T-helper 2 cell (primary cell): ENCODE measurements at places on chromosomes 6 and 20.

DNA sequence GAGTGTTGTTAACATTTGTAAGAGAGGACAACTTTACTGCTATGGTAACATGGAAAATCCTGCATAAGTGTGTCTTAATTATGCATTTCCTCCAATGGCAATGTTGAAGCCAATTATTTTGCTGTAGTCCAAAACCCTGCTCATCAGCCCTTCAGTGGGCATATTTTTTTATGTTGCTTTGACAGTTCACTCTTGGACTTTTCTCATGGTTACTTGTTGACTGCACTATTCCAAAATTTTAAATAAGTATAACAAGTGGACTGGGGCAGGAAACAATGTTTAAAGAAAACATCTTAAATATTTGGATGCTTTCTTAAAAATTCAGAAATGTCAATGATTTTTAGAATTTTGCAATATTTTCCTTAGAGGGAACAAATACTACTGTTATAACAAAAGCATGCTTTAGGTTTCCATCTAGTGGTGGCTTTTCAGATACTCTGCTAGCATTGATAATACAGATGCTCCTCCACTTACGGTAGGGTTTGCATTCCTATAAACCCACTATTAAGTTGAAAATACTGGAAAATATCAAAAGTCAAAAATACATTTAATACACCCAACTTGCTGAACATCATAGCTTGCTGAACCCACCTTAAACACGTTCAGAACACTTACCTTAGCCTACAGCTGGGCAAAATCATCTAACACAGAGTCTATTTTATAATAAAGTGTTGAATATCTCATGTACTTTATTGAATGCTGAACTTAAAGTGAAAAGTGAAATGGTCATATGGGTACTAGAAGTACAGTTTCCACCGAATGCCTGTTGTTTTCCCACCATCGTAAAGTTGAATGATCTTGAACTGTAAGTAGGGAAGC, 86.4 kb downstream of the ADGRG6 start:
- no peak for DNase-seq

- DNase-seq = no peak
These were observed 338.1 kb downstream of the PREX1 start for GRCh38 chr20:48489656-48490055.

DNA sequence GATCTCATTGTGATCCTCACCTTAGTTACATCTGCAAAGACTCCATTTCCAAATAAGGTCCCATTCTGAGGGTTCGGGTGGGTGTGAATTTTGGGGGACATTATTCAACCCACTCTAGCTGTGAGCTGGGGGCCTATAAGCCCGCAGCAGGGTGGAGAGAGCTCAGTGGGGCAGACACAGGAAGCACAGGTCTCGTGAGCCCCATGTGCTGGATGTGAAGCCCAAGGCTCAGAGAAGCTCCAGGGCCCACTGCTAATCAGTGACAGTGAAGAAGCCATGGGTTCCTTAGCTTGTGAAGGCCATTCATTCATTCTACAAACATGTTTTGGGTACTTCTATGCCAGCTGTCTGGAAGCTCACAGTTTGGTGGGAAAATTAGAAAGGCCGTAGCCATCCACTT, 47.5 kb downstream of the CHMP4B start:
- DNase-seq = no peak

DNA sequence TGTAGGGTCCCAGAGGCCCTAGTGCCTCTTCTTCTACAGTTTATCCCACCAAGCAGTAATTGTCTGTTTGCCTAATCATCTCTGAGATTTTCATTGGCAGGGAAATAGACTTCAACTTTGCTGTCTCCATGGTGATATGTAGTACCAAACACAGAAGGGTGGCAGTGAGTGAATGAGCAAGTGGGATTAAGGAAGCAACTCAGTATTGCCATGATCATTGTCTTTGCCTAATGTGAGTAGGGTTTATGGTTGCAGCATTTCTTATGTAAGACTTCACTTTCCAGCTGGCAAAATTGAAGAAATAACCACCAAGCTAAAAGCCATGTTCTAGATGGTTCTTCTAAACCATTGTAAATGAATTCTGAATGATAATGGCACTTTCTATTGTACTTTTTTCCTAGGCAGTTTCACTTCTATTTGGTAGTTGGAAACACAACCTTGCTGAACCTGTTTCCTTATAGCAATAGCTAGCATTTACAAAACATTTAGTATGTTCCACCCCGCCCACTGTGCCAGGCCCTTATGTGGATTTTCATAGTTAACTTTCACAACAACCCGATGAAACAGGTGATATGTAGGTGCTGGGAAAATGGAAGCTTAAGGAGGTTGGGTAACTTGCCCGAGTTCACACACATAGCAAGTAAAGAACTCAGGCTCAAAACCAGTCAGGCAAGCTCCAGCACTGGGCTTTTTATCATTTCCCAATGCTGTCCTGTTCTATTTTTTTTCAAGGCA, 32.0 kb downstream of the ZC2HC1B start:
- no peak for DNase-seq

DNA sequence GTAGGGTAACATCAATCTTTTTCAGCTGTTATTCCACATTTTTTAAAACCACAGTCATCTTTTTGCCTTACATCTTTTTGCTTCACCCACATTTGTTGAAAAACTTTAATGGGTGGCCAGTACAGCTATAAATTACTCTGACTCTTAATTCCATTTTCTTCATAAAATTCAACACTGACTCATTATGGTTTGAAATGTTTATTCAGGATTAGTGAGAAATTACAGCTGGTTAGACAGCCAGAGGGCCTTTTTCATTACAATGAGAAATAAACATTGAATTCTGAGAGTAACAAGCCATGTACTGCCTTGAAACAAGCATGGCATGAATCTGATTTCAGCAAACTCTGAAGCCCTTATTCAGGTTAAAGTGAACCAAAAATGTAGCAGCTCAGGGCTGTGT, 19.5 kb downstream of the NDUFAF4 start:
- DNase-seq = no peak

DNA sequence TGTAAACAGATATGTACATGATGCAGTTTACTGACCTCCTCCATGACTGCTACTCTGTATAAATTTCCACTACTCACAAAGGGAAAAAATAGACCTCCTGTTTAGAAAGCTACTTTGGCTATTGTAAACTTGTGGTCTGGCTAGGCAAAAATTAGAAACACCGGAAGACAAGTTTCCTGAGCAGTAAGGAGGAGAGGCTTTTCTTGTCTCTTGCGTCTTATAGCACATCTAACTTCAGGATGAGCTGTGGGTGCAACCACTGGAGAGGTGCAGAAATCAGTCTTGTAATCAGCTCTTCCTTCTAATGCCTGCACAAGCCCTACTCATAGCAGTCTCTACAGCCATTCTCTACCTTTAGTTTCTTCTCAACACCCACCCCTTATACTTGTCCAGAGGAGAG, 296.5 kb upstream of the SLC35B3 start:
- DNase-seq = no peak

GRCh38 chr20:2806351-2806701, 5.9 kb upstream of the CPXM1 start:
- DNase-seq = no peak

DNA sequence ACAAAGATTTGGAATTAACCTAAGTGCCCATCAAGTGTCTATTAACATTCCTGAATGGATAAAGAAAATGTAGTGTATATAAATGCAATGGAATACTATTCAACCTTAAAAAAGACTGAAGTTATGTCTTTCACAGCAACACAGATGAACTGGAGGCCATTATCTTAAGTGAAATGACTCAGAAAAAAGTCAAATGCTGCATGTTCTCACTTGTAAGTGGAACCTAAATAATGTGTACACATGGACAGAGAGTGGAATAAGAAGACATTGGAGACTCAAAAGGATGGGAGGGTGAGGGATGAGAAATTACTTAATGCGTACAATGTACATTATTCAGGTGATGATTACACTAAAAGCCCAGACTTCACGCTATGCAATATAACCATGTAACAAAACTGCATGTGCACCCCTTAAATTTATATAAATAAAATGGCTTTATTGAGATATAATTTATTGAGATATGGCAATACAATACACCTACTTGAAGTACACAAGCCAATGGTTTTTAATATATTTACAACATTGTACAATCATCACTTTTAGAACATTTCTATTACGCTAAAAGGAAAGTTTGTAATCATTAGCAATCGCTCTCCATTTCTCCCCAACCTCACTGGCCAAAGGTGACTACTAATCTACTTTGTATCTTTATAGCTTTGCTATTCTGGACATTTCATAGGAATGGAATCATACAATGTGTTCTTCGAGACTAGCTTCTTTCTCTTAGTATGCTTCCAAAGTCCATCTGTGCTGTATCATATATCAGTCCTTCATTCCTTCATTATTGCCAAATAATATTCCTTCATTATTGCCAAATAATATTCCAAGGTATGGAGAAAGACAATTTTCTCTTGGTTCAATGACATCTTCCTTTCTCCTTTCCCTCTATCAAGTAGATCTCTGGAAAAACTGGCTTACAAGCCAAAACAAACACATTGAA, 5.8 kb downstream of the STX7 start:
- DNase-seq = no peak

DNA sequence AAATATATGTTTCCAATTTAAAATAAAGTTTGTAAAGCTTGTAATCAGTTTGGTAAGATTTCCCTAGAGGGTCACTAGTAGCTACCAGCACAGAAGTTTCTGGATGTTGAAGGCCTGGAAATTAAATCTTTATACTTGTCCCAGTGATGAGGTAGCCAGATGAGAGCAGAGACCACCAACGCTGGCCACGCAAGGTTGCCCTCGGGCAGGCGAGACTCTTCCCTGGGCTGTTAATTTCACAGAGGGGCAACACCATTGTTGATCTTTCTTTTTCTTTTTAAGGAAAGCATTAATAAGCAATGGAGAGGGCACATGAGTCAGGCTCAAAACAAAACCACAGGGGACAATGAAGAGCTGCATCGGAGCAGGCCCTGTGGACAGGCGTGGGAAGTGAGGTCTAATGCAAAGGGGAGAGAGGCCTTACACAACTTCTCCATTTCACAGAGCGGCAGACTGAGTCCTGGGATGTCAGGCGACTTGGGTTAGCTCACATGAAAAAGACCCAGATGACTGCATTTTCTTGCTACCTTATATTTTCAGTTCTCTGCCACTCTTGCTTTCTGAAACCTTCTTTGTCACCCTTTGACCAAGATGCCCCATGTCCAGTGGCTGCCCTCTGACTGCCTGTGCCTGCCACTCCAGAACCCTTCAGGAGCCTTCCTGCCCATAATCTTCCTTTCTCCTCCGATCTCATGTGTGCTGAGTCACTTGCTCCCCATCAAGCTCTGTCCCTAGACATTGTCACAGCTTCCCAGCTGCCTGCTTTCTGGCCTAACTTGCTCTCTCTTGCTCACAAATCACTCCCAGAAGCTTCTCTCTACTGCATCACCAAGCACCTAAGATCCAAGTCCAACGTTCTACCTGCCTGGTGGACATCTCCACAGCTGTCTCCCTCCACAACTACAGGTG, 107.7 kb upstream of the CDYL start:
- no peak for DNase-seq

DNA sequence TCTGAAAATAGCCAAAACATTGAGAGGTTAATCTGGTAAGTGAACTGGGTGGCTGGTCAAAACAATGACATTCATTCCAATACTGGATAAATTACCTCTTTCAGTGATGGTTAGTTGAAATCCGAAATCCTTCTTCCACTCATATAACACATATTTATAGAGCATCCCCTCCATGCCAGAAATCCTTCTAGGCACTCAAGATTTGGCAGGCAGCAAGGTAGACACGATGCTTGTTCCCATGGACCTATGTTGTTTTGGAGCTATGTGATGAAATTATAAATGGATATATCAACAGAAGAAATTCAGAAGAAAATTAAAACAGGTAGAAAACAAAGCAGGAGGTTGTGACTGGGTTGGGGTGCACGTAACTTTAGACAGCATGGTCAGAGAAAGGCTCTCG, 26.3 kb upstream of the SNRPB2 start:
- DNase-seq = no peak

GRCh38 chr6:10184371-10185227, 230.3 kb downstream of the TFAP2A start:
- no peak for DNase-seq

DNA sequence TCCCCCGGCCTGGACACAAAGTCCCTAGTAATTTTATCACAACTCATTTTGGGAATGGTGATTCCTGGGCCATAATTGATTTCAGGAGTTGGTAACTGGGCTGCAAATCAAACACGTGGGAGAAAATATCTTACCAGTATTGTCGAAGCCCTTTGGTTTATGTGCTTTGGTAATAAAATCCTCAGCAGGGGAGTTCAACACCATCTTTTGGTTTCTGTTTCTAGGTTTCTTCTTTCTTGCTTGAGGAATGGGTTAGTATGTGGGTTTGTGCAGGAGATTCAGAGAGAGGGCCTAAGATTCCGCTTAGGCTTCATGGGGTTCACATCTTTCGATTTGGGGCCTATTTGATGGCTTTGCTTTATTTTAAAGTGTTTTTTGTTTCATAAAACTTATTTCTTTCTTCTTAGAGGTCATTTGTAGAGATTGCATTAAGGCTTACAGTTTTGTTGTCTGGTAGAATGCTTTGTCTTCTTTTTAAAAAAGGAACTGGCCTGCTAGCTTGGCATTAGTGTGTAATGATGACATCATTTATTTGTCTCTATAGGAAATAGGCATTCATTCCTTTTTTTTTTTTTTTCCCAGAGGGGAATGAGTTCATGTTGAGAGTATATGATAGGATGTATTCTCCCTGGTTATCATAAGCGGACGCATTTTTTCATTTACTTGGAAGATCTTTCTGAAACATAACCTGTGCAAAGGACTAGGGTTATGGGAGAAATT, 45.8 kb downstream of the CYP24A1 start:
- DNase-seq = no peak

DNA sequence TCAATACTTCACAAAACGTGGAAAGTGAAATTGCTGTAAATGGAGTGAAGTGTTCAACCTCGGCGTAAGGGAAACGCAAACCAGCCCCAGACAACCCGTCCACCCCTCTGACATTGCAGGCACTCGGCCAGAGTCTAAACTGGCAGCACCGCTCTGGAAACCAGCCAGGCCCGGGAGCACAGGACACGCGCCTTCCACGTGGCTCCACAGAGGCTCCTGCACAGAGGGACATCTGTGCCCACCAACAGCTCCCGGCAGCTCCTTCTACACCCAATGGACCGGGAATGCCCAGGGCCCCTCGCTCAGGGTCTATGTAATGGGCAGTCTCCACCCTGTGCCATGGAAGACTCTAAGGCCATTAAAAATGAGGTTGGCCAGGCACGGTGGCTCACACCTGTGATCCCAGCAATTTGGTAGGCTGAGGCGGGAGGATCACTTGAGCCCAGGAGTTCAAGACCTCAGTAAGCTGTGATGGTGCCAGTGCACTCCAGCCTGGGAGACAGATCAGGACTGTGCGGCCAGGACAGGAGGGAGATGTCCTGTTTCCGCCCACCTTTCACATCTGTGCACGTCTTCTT, 3.4 kb upstream of the HELZ2 start:
- DNase-seq = no peak

DNA sequence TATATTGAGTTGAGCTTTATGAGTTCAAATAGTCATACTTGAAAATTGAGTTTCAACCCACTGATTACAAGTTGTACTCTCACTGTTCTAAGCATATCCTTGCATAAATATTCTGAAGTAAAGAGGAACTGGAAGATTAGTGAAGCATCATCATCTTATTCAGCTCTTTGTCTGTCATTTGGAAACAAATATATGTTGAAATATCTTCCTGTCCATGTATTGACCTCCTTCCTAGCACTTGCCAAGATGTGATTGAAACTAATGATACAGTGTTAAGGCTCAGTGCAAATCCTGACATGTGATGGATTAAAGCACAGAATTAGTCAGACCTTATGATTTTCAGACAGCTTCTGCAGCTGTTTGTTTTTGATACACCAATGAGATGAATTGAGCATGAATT, 434.3 kb downstream of the TBC1D32 start:
- DNase-seq = no peak
